ENCODE measurements at places on chromosomes 1 and 21.

- DNase-seq: no peak
These were observed 41.0 kb upstream of the APOBEC4 start for GRCh38 chr1:183694066-183694465.

DNA sequence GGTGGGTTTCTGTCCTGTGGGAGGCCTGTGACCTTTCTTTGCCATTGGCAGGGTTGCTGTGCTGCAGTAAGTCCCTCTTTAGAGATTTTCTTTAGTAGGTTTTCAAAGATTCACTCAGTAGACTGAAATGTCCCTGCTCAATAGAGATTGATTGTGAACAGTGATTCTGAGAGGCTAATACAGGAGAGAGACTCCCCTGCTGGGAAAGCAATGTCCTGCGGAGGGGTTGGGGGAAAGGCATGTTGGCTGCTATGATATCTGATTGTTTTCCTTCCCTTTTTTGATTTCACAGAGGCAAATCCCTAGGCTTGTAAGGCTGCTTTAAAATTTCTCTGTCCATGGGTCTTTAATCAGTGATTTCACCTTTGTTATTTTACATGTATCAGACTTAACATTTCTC is 589.9 kb downstream of the ADGRL2 start:
- DNase-seq: no peak

- peak; percentile 15 for DNase-seq
These were observed 2.1 kb upstream of the PFKL start for GRCh38 chr21:44297525-44298290.

GRCh38 chr1:219651993-219652392 is 39.1 kb upstream of the ZC3H11B start:
- no peak for DNase-seq

DNA sequence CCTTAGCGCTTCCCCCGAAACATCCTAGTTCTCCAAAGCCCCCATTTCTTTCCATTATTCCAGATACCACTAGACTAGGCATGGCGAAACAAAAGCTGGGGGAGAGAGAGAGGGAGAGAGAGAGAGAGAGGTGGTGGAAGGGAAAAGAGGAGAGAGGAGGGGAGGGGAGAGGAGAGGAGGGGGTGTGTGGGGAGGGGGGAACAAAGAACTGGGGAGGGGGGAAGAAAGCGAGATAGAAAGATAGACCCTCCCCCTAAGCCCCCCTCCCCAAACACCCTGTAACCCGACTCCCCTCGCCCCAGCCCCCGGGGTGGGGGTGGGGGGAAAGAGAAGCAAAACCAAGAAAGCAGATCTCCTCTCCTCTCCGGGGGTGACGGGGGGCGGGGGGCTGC is 352 bp downstream of the MEX3A start:
- DNase-seq: no peak

DNA sequence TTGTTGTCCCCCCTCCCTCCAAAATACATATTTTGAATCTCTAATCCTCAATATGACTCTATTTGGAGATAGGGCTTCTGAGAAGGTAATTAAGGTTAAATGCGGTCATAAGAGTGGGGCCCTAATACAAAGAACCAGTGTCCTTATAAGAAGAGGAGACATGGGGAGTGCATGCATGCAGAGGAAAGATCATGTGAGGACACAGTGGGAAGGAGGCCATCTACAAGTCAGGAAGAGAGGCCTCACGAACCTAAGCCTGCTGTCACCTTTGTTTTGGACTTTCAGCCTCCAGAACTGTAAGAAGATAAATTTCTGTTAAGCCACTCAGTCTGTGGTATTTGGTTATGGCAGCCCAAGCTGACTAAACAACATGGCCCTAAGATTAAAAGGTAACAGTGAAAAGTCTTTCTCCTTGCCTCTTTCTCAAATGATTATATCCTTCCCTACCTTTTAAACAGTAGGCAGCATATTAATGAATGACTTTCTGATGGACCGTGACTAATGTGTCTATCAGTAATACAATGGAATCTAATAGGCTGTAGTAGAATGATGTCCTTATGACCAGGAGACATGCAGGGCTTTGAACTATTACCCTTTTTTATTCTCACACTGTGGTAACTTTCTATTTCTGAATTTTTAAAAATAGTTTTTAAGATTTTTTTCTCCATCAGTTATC is 40.6 kb upstream of the ST6GALNAC3 start:
- DNase-seq: no peak

DNA sequence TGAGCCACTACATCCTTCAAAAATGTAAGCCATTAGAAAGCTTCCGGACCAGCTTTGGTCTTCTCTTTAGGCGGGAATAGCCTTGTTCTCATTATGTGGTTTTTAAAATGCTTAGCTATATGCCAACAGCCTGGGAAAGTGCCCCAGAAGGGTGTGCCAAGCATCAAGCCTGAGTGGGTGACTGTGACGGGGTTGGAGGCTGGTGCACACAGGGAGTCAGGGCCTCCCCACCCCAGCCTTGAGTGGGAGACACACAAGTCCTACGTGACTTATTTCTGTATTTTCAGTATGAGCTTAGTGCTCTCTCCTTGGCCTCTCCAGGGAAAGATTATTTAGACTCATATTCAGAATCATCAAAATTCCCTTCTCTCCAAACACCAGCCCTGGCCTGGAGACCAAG is 9.8 kb downstream of the UBASH3A start:
- no peak for DNase-seq

DNA sequence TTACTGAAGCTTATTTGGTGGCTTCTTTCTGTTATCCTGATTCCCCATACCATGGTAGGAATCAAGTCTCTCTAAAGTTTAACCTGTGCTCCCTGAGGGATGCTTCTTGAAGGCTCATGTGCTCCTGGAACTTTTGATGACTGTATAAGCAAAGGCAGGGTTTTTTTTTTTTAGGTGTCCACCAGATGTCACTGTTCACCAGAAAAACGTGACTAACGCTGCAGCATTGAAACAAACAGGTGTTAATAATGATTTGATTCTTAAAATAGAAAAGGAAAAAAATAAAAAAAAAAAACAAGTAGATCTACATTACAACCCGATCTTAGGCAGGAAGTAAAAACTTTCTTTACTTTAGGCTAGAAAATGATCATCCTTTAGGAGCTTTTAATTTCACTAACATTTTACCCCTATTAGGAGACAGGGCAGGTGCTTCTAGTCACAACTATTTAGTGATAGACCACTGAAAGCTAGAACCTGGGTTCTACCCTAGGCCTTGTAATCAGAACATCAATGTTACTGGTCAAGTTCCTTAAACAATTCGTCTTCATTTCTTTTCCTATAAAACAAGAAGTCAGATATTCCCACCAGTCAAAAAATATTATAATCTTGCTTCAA is 223.0 kb downstream of the PLA2G4A start:
- peak; percentile 46 for DNase-seq

DNA sequence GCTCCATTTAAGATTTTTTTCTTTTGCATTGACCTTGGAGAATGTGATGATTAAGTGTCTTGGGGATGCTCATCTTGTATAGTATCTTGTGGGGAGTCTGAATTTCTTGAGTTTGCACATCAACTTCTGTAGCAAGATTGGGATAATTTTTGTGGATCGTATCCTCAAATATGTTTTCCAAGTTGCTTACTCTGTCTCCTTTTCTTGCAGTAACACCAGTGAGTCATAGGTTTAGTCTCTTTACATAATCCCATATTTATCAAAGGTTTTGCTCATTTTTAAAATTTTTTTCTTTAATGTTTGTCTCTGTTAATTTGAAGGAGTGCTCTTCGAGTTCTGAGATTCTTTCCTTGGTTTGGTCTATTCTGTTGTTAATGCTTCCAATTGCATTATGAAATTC is 41.7 kb upstream of the ANGPTL1 start:
- no peak for DNase-seq

GRCh38 chr1:93504247-93505033 is 56.5 kb downstream of the FNBP1L start:
- no peak for DNase-seq

GRCh38 chr1:107789817-107790524 is 175.0 kb downstream of the VAV3 start:
- DNase-seq: no peak

GRCh38 chr1:247291161-247291560 is 35.3 kb downstream of the VN1R5 start:
- no peak for DNase-seq

DNA sequence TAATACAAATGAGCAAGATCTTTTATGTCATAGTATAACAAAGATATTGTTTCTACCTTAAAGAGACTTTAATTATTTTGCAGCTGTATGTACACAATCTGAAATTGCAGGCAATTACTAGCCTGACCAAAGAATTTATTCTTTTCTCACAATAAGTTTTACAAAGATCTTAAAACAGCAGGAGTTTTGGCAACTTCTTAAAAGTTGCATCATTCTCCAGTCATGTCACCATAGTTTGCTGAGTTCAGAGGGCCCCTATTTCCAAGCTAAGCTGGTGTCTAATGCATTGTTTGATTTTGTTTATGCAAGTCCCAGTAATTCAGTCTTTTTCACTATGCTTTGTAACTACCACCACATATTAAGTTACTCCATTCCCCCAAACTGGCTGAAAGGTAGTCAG is 114.8 kb downstream of the DNAH14 start:
- no peak for DNase-seq

DNA sequence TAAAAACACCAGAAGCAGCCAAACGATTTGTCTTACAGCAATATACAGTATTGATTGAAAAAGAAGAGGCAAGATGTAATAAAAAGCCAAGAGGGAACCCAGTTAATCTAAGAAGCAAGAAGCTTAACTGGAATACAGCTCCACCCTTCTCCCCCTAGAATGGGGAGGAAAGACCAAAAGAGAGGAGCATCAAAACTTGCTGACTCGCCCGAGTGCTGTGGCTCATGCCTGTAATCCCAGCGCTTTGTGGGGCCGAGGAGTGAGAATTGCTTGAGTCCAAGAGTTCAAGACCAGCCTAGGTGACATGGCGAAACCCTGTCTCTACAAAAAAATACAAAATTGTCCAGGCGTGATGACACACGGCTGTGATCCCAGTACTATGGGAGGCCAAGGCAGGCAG is 32.2 kb downstream of the BRWD1 start:
- DNase-seq: no peak

DNA sequence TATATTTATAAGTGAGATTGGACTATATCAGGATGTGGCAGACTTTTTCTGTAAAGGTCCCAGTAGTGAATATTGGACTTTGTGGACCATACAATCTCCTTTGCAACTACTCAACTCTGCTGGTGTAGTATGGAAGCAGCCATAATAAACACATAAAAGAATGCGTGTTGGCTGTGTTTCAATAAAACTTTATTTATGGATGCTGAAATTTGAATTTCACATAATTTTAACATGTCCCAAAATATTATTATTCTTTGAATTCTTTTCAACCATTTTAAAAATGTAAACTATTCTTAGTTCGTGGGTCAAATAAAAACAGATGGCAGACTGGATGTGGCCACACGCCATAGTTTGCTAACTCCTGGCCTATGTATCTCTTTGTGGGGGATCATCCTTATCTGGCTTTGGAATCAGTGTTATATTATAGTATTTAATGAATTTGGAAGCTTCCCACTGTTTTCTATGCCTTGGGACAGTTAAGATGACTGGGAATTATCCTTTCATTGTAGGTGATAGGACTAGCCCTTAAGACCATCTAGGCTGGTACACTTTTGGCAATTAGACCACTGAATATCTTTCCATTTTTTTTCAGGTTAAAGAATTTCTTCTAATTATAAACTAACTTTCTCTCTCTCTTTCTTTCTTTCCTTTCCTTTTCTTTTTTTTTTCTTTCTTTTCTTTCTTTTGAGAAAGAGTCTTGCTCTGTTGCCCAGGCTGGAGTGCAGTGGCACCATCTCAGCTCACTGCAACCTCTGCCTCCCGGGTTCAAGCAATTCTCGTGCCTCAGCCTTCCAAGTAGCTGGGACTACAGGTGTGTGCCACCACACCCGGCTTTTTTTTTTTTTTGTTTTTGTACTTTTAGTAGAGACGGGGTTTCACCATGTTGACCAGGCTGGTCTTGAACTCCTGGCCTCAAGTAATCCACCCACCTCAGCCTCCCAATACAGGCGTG is 14.9 kb upstream of the SLAMF6 start:
- DNase-seq: no peak

GRCh38 chr1:27332536-27333281 is 9.1 kb upstream of the SYTL1 start:
- peak; percentile 55 for DNase-seq

DNA sequence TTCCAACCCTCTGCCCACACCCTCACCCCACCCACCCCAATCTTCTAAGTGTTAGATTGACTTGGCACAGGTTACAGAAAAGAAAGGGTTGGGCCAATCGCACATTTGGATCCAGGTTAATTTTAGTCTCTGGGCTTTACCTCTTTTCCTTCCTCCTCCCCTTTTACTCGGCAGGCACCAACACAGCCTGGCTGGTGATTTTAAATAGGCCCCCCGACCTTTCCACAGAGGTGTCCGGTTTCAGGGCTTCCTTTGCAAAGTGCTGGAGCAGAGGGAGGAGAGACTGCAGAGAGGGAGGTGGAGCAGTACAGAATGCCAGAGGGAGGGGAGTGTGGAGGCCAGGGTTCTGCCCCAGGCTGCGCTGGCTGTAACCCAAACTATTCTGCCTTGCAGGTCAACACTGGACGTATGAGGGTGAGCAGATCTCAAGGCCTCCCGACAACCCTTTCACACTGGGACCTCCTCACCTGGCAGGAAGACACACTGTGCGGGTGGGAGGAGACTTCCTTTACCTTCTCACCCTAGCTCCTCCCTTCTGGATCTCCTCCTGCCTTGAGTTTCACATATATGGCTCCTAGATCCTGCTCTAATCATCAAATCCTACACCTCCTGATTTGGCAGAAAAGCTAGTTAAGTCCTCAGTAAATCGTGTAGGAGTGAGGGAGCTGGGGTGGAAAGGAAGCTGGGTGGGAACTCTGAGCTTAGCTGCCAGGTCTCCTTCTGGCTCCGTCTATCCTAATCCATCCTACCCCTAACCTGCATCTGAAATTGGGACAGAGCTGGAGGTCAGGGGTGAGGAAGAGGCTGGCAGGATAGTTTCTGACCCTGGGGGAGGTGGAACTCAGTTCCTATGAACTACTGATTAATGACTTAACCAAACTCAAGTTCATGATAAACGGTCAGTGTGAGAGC is 2.4 kb downstream of the CA14 start:
- DNase-seq: no peak

GRCh38 chr1:46489638-46490405 is at the start of gene DMBX1:
Gene DMBX1 (plus strand): TSS chr1:46489836. CDS start chr1:46507011, 17,175 bp downstream.
- DNase-seq: peak; percentile 17

- DNase-seq: peak; percentile 31
These were observed 94.6 kb downstream of the ADARB1 start for GRCh38 chr21:45169001-45169400.

- DNase-seq: no peak
These were observed 40.9 kb downstream of the SMYD2 start for GRCh38 chr1:214321705-214322453.

GRCh38 chr1:150225546-150225945 is 10.4 kb downstream of the ANP32E start:
- no peak for DNase-seq

DNA sequence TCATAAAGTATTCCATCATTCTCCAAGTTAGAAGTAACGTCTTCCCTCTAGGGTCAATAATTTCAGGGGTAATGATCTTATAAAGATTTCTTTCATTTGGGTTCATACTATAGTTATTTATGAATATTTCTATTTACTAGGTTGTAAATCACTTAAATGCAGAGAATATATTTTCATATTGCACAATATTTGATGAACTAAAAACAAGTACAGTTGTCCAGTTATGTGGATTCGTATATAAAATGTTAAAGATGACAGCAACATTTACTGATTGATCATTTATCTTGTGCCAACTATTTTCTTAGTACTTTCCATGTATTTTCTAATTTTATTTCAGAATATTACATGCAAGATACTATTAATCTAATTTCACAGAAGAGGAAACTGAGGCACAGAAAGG is 220.3 kb upstream of the TNR start:
- no peak for DNase-seq
